ENCODE measurements at places on chromosomes 5 and 9.

- no peak for DNase-seq
These were observed 1.2 kb upstream of the PAPPA start for GRCh38 chr9:116152390-116152789.

DNA sequence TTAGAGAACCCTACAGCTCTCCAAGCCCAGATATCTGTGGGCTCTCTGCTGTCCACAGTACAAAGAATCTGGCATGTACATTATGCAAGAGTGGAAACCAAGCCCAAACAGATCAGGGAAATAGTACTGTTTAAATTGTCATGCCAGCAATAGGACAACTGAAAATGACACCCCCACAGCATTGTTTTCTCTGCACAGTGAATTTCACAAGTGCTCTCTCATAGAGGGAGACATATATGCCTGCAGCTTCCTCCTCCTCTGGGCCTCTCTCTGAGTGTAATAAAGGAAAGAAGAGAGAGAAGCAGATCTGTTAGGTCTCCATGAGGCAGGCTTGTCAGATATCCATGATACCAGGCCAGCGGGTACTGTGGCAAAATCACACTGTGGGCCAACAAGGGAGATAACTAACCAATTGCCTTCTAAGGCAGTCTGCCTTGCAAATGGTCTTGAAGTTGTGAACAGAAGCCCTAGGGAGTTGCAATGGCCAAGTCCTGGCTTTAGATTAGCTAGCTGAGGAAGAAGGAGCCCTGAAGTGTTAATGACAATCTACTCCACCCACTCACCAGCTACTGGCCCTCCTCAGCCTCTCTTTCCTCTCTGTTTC, 54.4 kb upstream of the JMY start:
- DNase-seq: no peak

DNA sequence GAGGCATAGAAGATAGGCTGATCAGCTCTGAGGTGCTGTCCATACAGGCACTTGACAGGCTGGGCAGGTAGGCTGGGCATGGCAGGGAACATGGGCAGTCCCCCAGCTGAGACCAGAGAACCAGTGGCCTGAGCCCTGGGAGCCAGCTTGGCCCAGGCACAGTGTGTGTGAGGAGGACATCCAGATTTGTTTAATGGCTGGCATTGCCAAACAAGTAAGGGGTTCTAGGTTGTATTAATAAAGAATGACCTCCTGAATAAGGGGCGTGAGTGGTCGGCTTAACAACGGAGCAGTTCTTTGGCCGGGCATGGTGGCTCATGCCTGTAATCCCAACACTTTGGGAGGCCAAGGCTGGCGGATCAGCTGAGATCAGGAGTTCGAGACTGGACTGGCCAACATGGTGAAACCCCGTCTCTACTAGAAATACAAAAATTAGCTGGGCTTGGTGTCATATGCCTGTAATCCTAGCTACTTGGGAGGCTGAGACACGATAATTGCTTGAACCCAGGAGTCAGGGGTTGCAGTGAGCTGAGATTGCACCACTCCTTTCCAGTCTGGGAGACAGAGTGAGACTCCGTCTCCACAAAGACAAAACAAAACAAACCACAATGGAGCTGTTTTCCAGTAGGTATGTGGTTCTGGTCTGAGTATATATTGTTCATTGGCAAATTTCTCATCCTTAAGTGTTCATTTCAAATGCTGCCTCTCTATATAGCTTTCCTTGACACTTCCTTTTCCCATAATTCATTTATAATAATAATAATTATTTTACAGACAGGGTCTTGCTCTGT, 56.2 kb downstream of the ANGPTL2 start:
- DNase-seq: no peak

DNA sequence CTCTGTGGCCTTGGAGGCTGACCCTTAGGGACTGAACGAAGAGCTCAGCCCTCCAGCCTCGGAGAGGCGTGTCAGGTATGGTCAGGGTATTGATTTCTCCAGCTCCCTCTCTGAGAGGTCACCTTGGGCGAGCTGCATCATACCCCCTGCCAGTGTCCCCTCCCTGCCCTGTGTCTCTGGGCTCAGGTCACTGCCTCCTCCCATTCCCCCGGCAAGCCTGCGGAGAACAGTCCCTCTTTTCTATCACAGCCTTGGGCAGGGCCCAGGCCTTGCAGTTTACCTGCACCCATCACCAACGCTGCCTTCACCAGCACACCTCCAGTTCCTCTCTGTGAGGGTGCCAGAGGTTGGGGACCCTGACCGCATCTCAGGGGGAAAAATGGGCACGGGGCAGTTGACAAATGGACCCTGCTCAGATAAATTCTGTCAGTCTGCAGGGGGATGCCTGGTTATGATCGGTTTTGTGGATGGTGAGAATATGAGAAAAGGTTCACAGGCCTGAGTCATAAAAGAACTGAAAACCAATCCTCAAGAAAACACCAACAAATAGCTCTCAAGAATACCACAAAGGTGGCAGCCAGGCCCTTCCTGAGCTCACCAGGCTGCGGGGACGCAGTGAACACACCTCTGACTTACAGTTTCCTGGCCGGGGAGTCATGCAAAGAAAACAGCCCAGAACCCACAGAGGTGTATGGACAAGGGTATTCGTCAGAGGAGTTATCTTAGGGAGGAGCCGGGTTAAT, 24.7 kb upstream of the RXRA start:
- DNase-seq: no peak

DNA sequence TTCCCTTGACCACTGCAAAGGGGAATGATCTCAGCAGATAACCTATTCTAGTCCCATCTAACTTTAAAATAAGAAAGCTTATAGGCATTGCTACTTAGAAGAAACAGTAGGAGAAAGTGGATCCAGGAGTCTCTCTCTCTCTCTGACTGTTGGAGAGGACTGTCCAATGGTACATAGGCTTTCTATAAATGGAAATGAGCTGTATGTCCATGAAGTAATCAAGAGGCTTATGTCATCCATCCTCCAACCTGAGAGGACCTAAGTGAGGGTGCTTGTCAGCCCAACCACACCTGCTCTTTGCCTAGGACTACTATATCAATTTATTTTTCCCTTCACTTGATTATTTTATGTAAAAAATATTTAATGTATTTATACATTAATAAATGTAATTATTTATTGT, 172.3 kb downstream of the PAPPA start:
- no peak for DNase-seq

DNA sequence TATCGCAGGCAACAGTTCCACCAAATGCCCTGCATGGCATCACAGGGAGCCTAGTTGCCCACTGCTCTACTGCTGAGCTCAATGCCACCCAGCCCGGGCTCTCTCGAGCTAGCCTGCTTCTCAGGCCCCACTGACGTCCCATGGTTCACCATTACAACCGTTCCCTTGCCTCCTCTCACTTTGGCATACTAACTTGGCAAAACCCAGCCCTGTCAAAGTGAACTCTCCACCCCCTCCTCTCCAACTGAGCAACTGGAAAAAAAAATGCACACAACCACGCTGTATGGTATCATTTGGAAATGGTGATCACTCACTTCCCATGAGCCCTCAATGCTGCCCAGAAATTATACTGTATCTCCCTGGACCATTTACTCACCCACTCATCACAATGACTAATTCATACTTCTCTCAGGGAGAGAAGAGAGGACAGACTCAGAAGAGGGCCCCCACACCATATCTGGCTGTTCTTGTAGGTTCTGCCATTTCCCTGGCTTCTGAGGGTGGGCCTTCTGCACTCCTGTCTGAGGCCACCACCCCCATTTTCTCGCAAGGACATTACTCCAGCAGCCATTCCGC, 51.4 kb upstream of the RARS1 start:
- DNase-seq: no peak

- DNase-seq: no peak
These were observed 78.6 kb upstream of the MPDZ start for GRCh38 chr9:13358128-13358527.

- DNase-seq: no peak
These were observed 299.3 kb downstream of the ANXA1 start for GRCh38 chr9:73451003-73451402.

- DNase-seq: no peak
These were observed 703 bp downstream of the ISCA1 start for GRCh38 chr9:86281593-86282076.

GRCh38 chr5:128596071-128596470, 58.0 kb upstream of the FBN2 start:
- no peak for DNase-seq
